ENCODE measurements at places on chromosomes 12 and 14. TPM values are rescaled to one million over a fixed set of nuclear protein-coding genes. Genes with fewer than 3 reads are reported as not detected.

MSI1 gene
- 229 TPM for total RNA-seq

FSCB gene
- not detected for total RNA-seq

TAS2R10 gene
- total RNA-seq = 0.69 TPM

KLRC1 gene
- total RNA-seq = not detected

KRT2 gene
- not detected for total RNA-seq

GRCh38 chr14:105889666-105890473 lies 363.5 kb downstream of the TMEM121 start:
- H3K27ac ChIP-seq = no peak overlapping the region
- no peak overlapping the region for H3K4me3 ChIP-seq
- DNase-seq = no peak
- H3K36me3 ChIP-seq = no peaks in the 10 kb centered on the region
- peaks cover 7% of the 10 kb centered on the region for H3K27me3 ChIP-seq

GRCh38 chr12:1790444-1790843 lies 29.9 kb upstream of the LRTM2 start:
- DNase-seq = no peak
- H3K36me3 ChIP-seq = no peaks in the 10 kb centered on the region
- H3K4me3 ChIP-seq = no peak overlapping the region
- H3K27me3 ChIP-seq = peaks cover 3% of the 10 kb centered on the region
- no peak overlapping the region for H3K27ac ChIP-seq

- H3K4me1 ChIP-seq = peaks cover 15% of the 10 kb centered on the region
- H3K36me3 ChIP-seq = no peaks in the 10 kb centered on the region
- H3K4me3 ChIP-seq = no peak overlapping the region
- H3K27ac ChIP-seq = no peak overlapping the region
- DNase-seq = no peak
These were observed 38.8 kb downstream of the SYNE3 start for GRCh38 chr14:95477411-95478269.

GRCh38 chr12:130563323-130563722 lies 152.8 kb downstream of the RIMBP2 start:
- no peak overlapping the region for H3K27ac ChIP-seq
- DNase-seq = no peak
- no peak overlapping the region for H3K4me3 ChIP-seq
- peaks cover 7% of the 10 kb centered on the region for H3K27me3 ChIP-seq

GRCh38 chr14:76490735-76491134 lies 114.8 kb downstream of the ESRRB start:
- peak overlapping the region; percentile 34 for H3K4me3 ChIP-seq
- peak; percentile 53 for DNase-seq
- H3K27me3 ChIP-seq = peaks cover 9% of the 10 kb centered on the region
- H3K36me3 ChIP-seq = no peaks in the 10 kb centered on the region
- H3K4me1 ChIP-seq = peaks cover 28% of the 10 kb centered on the region

GRCh38 chr12:106246891-106247673 lies 738 bp downstream of the CKAP4 start:
- peaks cover 6% of the 10 kb centered on the region for H3K27me3 ChIP-seq
- peak; percentile 69 for DNase-seq
- H3K36me3 ChIP-seq = no peaks in the 10 kb centered on the region

GRCh38 chr14:94062344-94062940 lies 18.6 kb downstream of the DDX24 start:
- H3K4me3 ChIP-seq = no peak overlapping the region
- no peak for DNase-seq
- peaks cover 2% of the 10 kb centered on the region for H3K27me3 ChIP-seq
- peaks cover 22% of the 10 kb centered on the region for H3K4me1 ChIP-seq

DNA sequence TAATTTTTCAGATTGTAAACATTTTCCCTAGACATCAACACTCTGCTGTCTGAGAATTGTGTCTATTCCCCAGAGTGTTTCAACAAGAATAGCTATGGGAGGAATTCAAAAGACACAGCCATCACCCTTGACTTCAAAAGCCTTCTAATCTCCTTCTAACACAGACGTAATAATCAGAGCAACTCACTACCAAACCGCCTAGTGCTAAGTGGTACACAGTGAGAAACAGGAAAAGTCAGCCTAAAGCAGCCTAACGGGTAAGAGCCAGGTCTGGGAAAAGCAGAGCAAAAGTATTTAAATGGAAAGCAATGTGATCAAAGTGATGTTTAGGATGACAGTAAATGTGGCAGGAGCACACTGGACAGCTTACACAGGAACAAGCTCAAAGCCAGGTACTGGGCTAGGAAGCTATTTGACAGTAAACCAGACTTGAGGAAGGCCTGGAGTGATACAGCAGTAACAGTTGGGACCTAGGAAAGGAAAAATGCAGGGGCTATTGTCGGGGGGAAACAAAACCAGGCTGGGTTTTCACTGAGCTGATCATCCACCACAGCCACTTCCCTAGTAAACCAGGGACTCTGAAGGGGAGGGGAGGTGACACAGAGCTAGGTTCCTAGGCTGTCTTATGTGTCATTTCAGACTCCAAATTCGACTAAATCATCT lies 29.4 kb downstream of the CORO1C start:
- H3K27me3 ChIP-seq = peaks cover 16% of the 10 kb centered on the region
- H3K36me3 ChIP-seq = peaks cover 9% of the 10 kb centered on the region
- peak overlapping the region; percentile 80 for H3K4me3 ChIP-seq
- no peak for DNase-seq

DNA sequence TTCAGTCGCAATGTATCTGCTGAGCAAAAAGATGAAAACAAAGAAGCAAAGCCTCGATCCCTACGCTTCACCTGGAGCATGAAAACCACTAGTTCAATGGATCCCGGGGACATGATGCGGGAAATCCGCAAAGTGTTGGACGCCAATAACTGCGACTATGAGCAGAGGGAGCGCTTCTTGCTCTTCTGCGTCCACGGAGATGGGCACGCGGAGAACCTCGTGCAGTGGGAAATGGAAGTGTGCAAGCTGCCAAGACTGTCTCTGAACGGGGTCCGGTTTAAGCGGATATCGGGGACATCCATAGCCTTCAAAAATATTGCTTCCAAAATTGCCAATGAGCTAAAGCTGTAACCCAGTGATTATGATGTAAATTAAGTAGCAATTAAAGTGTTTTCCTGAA lies 19.8 kb downstream of the CKB start:
- H3K27me3 ChIP-seq = peaks cover 12% of the 10 kb centered on the region
- H3K27ac ChIP-seq = no peak overlapping the region
- DNase-seq = no peak
- H3K36me3 ChIP-seq = peaks cover 6% of the 10 kb centered on the region
- no peak overlapping the region for H3K4me3 ChIP-seq

GRCh38 chr12:50637870-50638481 lies 125.9 kb upstream of the ATF1 start:
- no peaks in the 10 kb centered on the region for H3K36me3 ChIP-seq
- no peak for DNase-seq

DNA sequence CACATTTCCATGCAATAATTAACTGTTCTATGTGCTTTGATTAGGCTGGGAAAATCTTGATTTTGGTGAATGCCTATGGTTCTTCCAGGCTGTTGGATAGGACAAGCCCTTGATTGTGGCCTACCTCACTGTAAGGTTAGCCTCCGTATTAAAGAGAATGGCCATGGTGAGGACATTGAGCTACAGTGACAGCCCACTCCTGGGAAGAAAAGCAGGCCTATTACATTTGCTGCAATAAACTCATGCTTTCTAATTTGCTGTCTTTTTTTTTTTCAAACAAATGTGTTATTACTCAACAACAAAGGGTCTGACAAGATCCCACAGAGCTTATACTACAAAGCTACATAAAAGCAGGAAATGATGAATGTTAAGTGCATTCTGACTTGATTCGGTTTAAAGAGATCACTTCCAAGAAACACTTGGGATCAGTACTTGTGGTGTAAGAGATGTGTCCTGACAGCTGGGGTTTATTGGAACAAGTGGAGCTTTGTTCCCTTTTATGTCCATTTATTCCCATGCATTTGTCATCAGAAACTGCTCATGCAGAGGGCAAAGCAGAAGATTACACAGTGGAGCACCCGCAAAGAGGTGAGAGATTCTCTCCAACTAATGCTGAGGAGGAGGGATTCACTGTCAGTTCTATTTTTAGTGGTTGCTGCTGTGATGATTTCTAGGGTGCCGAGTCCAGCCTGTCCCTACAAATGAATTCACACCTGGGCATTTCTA lies 29.1 kb upstream of the KCNK10 start:
- no peak for DNase-seq
- no peaks in the 10 kb centered on the region for H3K27me3 ChIP-seq
- H3K36me3 ChIP-seq = no peaks in the 10 kb centered on the region
- no peak overlapping the region for H3K4me3 ChIP-seq

- H3K4me3 ChIP-seq = no peak overlapping the region
- H3K27me3 ChIP-seq = peaks cover 2% of the 10 kb centered on the region
- no peak overlapping the region for H3K27ac ChIP-seq
- H3K4me1 ChIP-seq = no peaks in the 10 kb centered on the region
- peak; percentile 29 for DNase-seq
These were observed 74.3 kb downstream of the MAP3K9 start for GRCh38 chr14:70735043-70735442.

- DNase-seq = no peak
- H3K4me1 ChIP-seq = peaks cover 3% of the 10 kb centered on the region
- H3K27me3 ChIP-seq = no peaks in the 10 kb centered on the region
- no peak overlapping the region for H3K4me3 ChIP-seq
- no peak overlapping the region for H3K27ac ChIP-seq
- H3K36me3 ChIP-seq = peaks cover under 1% of the 10 kb centered on the region
These were observed 19.1 kb downstream of the RPAP3 start for GRCh38 chr12:47686645-47687240.

DNA sequence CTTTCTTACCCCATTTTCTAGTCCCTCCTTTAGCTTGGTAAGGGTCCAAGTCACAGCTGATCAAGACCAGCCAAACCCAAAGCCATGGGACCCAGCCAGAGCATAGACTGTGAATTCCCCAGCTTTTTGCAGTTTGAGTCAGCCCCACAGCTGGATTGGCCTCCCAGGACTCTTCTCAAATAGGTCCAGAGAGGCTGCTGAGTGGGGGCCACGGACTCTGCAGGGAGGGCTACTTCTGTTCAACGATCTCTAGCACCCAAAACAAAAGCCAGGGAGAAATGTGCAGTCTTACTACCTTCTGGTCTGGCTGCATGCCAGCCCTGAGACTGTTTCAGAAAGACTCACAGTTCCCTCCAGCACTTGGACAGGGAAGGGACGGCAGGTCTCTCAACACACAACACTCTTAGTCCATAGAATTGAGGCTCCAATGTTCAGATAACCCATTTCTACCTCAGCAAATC lies 1.6 kb downstream of the VDR start:
- H3K27ac ChIP-seq = no peak overlapping the region
- no peaks in the 10 kb centered on the region for H3K4me1 ChIP-seq
- peaks cover 21% of the 10 kb centered on the region for H3K27me3 ChIP-seq
- DNase-seq = no peak

DNA sequence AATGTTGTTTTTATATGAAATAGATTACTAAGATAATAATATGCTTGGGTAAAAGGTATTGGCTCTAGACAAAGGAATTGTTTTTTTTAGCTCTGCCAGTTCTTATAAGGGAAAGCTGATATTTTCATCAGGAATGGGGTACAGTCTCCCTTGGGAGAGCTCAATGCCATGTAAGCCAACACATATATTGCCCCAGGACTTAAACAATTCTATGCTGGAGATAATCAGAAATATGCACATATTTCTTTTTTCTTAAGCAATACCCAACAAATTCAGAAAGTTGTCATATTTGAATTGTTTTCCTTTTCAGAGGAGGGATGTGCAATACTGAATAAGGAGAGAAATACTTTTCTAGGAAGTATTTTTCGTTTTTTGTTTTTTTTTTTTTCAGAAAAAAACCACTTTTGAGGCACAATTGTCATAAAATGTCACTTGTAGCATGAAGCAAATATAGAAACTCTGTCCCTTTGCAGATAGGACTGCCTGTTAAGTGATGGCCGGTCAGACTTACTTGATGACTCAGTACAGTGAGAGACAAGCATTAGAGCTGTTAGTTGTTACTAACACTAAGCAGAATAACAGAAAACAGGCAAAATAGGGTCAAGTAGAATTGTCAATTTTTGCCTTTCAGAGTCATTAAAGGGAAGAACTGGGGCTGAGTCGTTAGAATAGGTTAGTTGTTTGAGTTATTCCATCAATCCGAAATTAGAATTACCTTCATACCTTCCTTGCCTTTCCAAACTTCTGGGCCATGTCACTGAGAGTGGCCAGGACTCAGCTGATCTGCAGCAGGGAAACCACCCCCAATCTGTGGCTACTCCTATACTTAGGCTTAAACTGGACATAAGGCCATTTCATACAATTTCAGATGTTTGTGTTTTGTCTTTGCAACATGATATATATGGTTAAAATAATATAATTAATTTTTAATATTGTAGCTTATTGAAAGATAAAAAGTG lies 168.1 kb downstream of the SLC38A4 start:
- H3K4me1 ChIP-seq = peaks cover 21% of the 10 kb centered on the region
- H3K27ac ChIP-seq = no peak overlapping the region
- H3K4me3 ChIP-seq = no peak overlapping the region

- H3K4me1 ChIP-seq = peaks cover 48% of the 10 kb centered on the region
- H3K4me3 ChIP-seq = no peak overlapping the region
- DNase-seq = peak; percentile 48
- peaks cover 2% of the 10 kb centered on the region for H3K36me3 ChIP-seq
- peaks cover 4% of the 10 kb centered on the region for H3K27me3 ChIP-seq
These were observed 53.6 kb downstream of the AKAP6 start for GRCh38 chr14:32382704-32383103.

GRCh38 chr14:28157887-28158791 lies 608.4 kb upstream of the FOXG1 start:
- H3K4me1 ChIP-seq = peaks cover 8% of the 10 kb centered on the region
- DNase-seq = no peak
- no peak overlapping the region for H3K27ac ChIP-seq
- peaks cover 1% of the 10 kb centered on the region for H3K27me3 ChIP-seq

GRCh38 chr12:12684375-12685106 lies 11.4 kb downstream of the GPR19 start:
- peak; percentile 75 for DNase-seq
- peak overlapping the region; percentile 96 for H3K4me3 ChIP-seq
- H3K27me3 ChIP-seq = peaks cover 8% of the 10 kb centered on the region
- no peaks in the 10 kb centered on the region for H3K36me3 ChIP-seq
- H3K27ac ChIP-seq = peak overlapping the region; percentile 95

- no peaks in the 10 kb centered on the region for H3K36me3 ChIP-seq
- H3K27me3 ChIP-seq = no peaks in the 10 kb centered on the region
- H3K4me3 ChIP-seq = no peak overlapping the region
- H3K27ac ChIP-seq = no peak overlapping the region
- DNase-seq = no peak
- peaks cover 14% of the 10 kb centered on the region for H3K4me1 ChIP-seq
These were observed 26.3 kb downstream of the PDE6H start for GRCh38 chr12:14999021-14999694.

DNA sequence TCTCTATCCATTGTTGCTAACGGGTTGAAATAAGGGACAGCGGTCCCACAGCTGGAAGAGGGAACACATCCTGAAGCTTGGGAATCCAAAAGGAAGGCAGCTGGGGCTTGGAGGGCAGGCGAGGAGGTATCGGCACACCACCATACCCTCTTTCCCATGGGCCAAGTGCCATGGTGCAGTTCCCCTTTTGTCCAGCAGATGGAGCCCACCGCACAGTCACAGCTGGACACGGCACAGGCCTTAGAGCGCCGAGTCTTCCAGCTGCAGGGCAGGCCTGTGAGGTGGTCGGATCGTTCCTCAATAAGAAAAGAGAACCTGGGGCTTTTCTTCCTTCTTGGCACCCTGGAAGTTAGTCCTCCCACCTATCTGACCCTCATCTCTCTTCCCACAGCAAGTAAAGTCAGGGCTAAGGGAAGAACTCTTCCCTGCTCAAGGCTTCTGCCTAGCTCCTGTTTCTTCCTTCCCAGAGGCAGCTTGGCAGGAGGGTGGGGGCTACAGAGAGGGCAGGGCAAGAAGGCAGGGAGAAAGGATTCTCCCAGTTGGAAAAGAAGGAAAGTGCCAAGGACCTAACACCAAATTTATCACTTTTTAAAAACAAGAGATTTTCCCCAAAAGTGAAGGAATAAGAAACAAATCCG lies 8.6 kb downstream of the PPP1R1A start:
- H3K4me1 ChIP-seq = peaks cover 32% of the 10 kb centered on the region
- no peak overlapping the region for H3K27ac ChIP-seq
- peaks cover 13% of the 10 kb centered on the region for H3K27me3 ChIP-seq

Measured in glutamatergic neuron (in vitro differentiated cells).